ENCODE measurements at places on chromosomes 4 and X.

DNA sequence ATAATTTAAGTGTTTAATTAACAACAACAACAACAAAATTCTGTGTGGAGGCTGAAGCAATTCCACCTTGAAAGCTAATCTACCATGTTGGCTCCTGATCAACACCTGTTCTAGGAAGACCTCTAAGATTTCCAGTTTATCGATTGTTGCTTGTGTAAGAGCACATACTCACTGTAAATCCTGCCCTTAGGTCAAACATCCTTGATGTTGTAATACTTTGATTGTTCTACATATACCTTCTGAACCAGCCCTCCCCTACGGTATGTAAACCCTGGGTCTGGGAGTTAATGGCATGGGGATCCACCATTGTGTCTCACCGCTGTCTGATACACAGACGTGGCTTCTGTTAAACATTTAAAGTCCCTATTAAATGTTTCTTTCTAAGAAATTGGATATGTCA lies 73.2 kb downstream of the RASL11B start:
- no peak for DNase-seq

DNA sequence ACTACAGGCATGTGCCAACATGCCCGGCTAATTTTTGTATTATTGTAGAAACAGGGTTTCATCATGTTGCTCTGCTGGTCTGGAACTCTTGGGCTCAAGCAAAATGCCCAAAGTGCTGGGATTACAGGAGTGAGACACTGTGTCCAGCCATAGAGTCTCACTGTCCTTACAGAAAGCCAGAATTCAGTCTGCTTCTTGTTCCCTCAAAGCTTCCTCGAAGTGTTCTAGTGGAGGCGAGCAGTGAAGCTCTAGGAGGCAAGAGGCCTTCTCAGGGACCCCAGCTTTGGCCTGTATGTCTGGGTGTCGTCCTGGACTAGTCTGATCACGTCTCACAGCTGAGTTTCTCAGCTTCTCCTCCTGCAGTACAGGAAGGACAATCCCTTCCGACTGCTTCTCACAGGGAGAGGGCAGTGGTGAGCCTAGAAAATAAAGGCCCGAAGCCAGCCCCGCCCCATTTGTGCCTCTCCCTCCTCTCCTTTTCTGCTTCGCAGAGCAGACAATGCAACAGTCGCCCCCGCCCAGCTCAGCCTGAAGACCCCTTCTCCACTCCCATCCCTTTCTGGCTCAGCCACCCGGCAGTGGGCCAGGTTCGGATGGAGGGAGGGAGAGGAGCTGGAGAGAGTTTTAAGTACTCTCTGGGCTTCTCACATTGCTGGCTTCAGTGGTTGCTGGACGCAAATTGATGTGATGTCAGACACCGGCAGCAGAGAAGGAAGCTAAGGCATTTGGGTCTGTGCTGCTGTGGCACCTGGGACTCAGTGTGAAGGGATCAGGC lies 11.1 kb upstream of the FAM3A start:
- no peak for DNase-seq

GRCh38 chr4:124948976-124949597 lies 236.6 kb upstream of the ANKRD50 start:
- DNase-seq, result no peak

GRCh38 chr4:99190336-99190735 lies 28.7 kb downstream of the ADH6 start:
- DNase-seq, result no peak

DNA sequence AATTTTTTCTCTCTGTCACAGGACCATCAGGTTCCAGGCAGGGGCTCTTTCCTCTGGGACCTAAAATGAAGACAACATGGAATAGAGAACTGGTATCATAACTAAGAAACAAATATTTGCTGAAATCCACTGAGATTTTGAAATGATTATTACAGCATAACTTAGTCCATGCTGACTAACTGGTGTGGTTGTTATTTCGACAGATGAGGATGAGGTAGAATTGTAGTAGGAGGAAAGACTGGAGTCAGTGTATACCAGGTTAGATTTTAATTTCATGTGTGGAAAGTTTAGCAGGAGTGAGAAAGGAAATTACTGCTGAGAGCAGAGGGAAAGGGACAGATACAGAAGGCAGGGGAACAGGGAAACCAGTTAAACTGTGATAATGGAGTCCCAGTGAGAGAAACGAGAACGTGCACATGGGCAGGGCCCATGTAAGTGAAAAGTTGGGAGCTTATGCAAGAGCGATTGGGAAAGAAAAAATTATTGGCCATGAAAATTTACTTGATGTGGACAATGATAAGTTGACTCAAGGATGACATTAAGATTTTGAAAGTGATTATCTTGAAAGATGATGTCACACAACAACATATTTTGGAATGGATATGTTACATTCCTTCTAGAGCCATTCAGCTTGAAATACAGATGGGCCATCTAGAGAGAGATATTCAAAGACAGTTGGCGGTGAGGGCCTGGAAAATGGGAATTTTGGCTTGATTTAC lies 98.7 kb upstream of the DDIT4L start:
- no peak for DNase-seq

GRCh38 chr4:188266386-188266785 lies 127.1 kb downstream of the TRIML1 start:
- DNase-seq, result no peak
